ENCODE measurements at places on chromosomes 11 and 22. TPM values are rescaled to one million over a fixed set of nuclear protein-coding genes. Genes with fewer than 3 reads are reported as not detected.

GRCh38 chr11:69230856-69231425, 63.0 kb upstream of the MYEOV start:
- no peak for DNase-seq

GRCh38 chr11:10653946-10654810, 39.4 kb downstream of the IRAG1 start:
- no peak for DNase-seq

- peak; percentile 69 for DNase-seq
These were observed 781 bp upstream of the TEF start for GRCh38 chr22:41380993-41381328.

- DNase-seq: no peak
These were observed 679.9 kb upstream of the CCDC179 start for GRCh38 chr11:23540101-23540561.

- DNase-seq: no peak
These were observed 240.2 kb downstream of the TBC1D22A start for GRCh38 chr22:47002692-47003091.

DNA sequence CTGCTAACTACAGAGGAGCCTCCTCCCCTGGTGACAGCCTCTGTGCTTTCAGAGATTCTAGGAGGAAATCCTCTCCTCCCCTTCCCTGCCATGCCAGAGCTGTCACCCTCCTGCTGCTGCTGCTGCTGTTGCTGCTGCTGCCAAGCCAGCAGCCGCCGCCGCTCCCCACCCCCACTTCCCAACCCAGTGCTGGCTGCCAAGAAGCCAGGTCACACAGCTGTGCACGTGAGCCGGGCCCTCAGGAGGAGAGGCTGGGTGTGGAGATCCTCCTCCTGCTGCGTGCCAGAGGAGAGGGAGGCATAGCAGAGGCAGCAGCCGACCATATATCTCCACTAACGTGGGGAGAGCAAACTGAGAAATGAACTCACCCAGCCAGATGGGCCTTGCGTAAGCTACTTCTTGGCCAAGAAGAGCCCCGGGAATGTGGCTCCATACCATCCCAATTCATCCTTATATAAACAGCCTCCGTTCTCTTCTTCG, 12.4 kb downstream of the CRY2 start:
- DNase-seq: no peak

- DNase-seq: no peak
These were observed 676.6 kb upstream of the CCDC179 start for GRCh38 chr11:23536907-23537306.

GGTLC3 gene
- not detected for total RNA-seq

GRCh38 chr22:27978802-27979201, 59.7 kb upstream of the PITPNB start:
- DNase-seq: no peak

DNA sequence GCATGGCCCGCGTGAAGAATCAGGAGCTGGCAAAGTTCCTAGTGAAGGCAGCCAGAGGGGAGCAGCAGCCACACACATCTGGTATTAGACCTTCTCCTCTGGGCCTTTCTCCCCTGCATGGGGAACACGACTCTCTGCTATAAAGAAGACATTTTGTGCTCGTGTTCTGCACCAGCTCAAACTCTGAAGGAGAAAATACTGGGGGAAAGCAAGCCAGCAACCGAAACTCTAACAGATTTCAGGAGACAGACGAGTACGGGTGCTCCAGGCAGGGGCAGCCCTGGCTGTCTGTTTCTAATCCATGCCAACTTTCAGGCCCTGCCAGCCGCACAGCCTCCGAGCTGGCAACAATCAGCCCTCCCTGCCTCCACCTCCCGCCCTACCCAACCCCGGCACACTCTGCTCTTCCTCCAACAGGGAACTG, 296.3 kb downstream of the BRD1 start:
- DNase-seq: no peak

CBLIF gene
- total RNA-seq: not detected

DNA sequence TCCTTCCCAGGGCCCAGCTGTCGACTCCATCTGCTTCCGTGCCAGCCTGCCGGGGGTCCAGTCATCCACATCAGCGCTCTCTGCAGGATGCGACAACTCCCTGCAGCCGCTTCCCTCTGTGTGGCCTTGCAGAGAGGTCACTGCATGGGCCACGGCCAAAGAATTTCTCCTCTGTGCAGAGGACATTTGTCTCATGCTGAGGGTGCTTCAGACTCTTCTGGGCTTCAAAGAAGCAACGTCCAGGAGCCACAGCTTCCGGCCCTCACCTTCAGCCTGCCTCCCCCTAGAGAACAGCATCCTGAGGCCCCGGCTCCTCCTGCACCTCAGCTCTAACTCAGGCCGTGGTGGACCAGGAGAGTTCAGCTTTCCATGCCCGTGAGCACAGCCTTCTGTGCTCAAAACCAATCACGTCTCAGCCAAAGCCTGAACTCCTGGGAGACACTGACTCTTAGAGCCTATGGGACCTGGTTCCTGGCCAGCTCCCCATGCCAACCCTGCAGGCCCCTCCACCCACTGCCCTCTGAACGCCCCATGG, 258.9 kb downstream of the BRD1 start:
- DNase-seq: no peak

- DNase-seq: no peak
These were observed 668.0 kb downstream of the BRD1 start for GRCh38 chr22:49159711-49160110.

DNA sequence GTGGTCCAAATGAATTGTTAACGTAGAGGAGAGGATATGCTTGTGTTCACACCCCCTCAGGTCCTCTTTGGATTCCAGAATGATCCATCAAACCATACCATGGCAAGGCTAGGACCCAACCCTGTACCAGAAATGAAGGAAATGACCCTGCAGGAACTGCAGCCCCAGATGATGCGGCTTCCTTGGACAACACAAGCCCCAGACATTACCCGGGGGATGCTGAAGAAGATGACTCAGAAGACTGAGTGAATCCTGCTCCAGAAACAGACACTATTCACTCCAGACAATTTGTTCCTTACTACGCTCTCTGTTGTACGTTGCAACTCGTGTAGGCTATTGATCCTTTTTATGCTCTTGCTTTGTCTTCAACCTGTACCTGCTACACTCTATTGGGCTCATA, 15.2 kb upstream of the MTMR2 start:
- DNase-seq: no peak

HEPN1 gene
- total RNA-seq: not detected

USP2 gene
- total RNA-seq: 1.6 TPM

TMEM132A gene
- 616 TPM for total RNA-seq

GRCh38 chr22:39360674-39361413, 11.1 kb downstream of the SYNGR1 start:
- peak; percentile 21 for DNase-seq

- DNase-seq: no peak
These were observed 64.6 kb downstream of the MYO18B start for GRCh38 chr22:25806579-25806978.

PKNOX2 gene
- 0.68 TPM for total RNA-seq

UBQLN3 gene
- total RNA-seq: not detected

DNA sequence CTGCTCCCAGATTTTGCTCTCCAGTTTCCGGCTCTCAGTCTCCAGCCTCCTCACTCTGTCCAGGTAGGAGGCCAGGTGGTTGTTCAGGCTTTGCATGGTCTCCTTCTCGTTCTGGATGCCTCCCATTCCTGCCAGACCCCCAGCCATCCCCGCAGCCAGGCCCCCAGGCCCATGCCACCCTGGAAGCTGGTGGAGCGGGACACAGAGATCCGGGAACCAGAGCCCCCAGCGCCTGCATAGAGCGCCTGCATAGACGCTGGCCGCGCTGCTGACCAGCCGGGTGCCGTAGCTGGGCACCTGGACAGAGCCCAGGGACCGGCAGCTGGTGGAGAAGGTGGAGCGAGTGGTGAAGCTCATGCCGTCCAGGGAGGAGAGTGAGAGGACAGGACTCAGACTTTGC, 82.7 kb upstream of the LDLRAD3 start:
- no peak for DNase-seq

- no peak for DNase-seq
These were observed 58.5 kb downstream of the CSNK2A3 start for GRCh38 chr11:11294551-11294855.

GRCh38 chr11:33068611-33069340, 29.4 kb downstream of the TCP11L1 start:
- no peak for DNase-seq

DNA sequence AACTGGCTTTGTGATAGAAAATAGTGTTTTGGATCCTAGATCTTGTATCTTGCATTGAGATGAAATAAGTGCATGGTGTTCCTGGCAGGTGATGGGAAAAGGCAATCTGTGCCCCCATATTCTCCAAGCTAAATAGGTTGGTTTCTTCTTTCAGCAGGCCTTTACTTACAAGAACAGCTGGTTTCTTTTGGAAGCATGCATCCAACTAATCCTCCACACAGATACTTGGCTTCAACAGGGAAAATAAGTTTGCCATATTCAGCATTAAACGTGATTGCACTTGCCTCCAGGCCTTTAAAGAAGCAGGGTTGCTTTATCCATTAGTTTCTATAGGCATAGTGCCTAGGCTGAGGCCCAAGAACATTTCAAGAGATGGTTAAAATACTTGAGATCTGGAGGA, 59.9 kb downstream of the APIP start:
- DNase-seq: no peak

DNA sequence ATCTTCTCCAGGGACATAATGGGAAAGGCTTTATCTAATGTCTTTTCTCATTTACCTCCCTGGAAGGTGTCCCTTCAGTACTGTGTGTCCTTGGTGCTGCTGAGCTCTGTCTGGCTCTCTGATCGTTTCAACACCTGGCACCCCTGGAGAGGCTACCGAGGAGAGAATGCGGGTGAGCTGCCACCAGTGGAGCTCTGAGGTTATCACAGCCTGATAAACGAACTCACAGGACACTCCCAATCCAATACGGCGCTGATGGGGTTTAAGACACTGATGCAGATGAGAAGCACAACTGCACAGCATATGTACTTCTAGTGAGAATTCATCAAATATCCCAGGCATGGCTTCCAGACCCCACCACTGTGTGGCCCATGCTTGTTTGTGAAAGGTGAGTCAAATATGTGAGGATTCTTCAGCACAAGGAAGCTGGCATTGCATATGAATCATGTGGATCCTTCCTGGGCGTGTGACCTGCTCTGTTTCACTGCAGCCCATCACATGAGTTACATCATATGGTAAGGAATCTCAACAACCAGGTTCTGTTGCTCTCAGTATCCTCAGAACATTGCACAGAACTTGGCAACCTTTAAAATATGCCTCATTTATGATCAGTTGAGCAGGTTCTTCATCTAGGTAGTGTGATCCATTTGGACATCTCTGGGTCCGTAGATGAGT, 34.8 kb upstream of the VWA5A start:
- DNase-seq: peak; percentile 48

- no peak for DNase-seq
These were observed 197.1 kb upstream of the ARHGAP20 start for GRCh38 chr11:110909336-110909735.

- no peak for DNase-seq
These were observed 41.1 kb upstream of the NARS2 start for GRCh38 chr11:78615724-78616123.

GRCh38 chr11:9576701-9577381, 3.4 kb downstream of the WEE1 start:
- no peak for DNase-seq
